Stimulated activated CD4-positive, alpha-beta T cell treated with anti-CD3 and anti-CD28 coated beads, Interleukin-15, amount 100 ng/mL, for 24 hours (primary cell): ENCODE measurements at places on chromosomes 7 and 10.

GRCh38 chr10:19788075-19788686 lies 28.1 kb upstream of the PLXDC2 start:
- peak; percentile 11 for DNase-seq

GRCh38 chr7:80942261-80943041 lies 23.6 kb upstream of the SEMA3C start:
- DNase-seq = no peak

- DNase-seq = peak; percentile 51
Observed at GRCh38 chr10:11176746-11177145, 159.1 kb downstream of the CELF2 start.

DNA sequence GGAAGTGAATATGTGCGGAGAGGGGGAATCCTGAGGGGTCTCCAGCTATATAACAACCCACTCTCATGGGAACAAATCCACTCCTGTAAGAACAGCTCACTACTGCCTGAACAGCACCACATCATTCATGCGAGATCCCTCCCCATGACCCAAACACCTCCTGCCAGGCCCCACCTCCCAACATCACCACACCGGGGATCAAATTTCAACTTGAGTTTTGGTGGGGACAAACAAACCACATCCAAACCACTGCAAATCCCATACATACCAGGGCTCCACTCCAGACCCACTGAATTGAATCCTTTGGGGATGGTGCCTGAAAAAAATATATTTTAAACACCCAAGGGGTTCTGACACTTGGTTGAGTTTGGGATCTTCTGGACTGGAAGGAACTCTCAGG lies 181.5 kb upstream of the PLXNA4 start:
- no peak for DNase-seq

DNA sequence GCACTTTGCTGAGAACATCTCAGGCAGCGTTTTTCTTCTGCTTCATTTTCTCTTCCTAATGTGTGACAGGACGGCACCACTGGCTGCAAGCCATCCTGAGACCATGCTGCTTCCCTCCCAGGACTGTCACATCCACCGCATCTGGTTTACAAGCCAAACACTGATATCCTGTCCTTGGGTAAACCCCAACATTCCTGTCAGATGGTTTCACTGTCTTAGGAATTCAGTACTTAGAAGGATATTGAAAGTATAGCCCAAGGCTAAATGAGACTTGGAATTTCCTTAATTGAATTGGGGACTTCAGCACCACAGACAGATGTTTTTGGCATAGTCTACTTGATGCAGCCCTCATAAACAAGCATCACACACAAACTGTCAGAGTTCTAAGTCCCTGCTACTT lies 74.2 kb upstream of the PLXNA4 start:
- no peak for DNase-seq

DNA sequence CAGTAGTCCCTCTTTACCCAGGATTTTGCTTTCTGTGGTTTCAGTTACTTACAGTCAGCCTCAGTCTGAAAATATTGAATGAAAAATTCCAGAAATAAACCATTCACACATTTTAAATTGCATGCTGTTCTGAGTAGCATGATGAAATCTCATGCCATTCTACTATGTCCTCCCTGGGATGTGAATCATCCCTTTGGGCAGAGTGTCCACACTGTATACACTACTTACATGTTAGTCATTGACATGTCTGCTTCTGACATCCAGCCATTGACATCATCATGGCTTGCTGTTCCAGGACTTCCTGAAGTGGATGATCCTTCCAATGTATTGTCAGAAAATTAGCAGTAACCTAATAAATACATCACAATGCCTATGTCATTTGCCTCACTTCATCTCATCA lies 34.6 kb upstream of the MALRD1 start:
- DNase-seq = no peak

- no peak for DNase-seq
Observed at GRCh38 chr7:66741-67140, 125.6 kb upstream of the FAM20C start.
